ENCODE measurements at places on chromosomes 12 and 14. TPM values are rescaled to one million over a fixed set of nuclear protein-coding genes. Genes with fewer than 3 reads are reported as not detected.

DNA sequence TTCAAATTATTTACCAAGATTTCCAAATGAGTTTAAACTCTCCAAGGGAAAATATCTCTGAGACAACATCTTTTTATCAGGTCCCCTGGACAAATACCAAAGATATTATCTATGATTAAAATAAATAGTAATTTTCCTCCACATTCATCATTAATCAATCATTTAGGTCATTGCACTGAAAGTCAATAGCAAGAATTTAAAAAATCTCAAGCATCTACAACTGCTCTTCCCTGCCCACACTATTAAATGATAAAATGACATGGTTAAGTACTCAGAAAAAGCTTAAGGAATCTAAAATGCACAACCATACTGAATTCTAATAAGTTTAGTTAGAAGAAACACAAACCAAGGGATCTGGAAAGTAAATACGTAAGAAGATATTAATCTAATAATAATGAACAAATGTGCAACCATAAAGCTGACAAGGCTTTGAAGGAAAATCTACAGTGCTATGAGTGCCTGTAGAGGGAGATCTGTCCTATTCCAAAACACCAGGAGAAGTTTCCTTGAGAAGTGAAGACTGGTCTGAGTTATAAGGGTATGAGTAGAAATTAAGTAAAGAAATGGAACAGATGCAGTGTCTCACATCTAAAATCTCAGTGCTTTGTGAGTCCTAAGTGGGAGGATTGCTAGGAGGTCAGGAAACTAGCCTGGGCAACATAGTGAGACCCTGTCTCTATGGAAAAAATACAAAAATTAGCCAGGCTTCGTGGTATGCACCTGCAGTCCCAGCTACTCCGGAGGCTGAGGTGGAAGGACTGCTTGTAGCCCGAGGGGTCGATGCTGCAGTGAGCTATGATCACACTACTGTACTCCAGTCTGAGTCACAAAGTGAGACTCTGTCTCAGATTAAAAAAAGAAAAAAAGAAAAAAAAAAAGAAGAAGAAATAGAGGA lies 19.2 kb downstream of the INTS13 start:
- no peaks in the 10 kb centered on the region for H3K4me1 ChIP-seq
- no peak for DNase-seq
- no peak overlapping the region for H3K27ac ChIP-seq

DNA sequence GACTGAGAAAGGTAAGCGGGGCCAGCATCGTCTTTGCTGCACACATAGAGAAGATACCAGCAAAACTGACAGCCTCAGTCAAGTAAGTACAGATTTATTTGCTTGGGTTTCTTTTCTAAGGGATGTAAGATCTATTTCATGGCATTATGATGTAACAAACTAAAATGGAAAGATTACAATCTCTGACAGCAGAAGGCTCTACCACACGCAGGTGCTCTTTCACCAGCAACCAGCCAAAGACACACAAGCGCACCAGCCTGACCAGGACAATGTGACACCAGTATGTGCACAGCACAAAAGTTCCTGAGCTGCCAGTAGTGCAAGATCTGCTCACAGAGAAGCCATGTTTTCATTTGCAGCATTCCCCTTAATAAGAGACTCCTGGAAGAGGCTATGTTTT lies 311.1 kb downstream of the MED13L start:
- no peak overlapping the region for H3K27ac ChIP-seq
- H3K27me3 ChIP-seq: no peaks in the 10 kb centered on the region
- peaks cover 9% of the 10 kb centered on the region for H3K36me3 ChIP-seq
- H3K4me1 ChIP-seq: no peaks in the 10 kb centered on the region
- no peak for DNase-seq

- no peak for DNase-seq
- no peaks in the 10 kb centered on the region for H3K27me3 ChIP-seq
- H3K4me3 ChIP-seq: no peak overlapping the region
- H3K36me3 ChIP-seq: no peaks in the 10 kb centered on the region
Measured at GRCh38 chr12:81224626-81225025, 146.7 kb downstream of the ACSS3 start.

GRCh38 chr12:12561371-12562015 lies 1.2 kb downstream of the DUSP16 start:
- no peaks in the 10 kb centered on the region for H3K27me3 ChIP-seq
- DNase-seq: no peak
- peak overlapping the region; percentile 62 for H3K4me3 ChIP-seq
- H3K36me3 ChIP-seq: no peaks in the 10 kb centered on the region

- no peaks in the 10 kb centered on the region for H3K4me1 ChIP-seq
- H3K27me3 ChIP-seq: no peaks in the 10 kb centered on the region
- H3K36me3 ChIP-seq: no peaks in the 10 kb centered on the region
- no peak overlapping the region for H3K27ac ChIP-seq
- H3K4me3 ChIP-seq: no peak overlapping the region
Measured at GRCh38 chr14:104290058-104290667, 151.8 kb downstream of the KIF26A start.

- H3K27me3 ChIP-seq: no peaks in the 10 kb centered on the region
- no peaks in the 10 kb centered on the region for H3K36me3 ChIP-seq
- no peak for DNase-seq
- H3K4me3 ChIP-seq: no peak overlapping the region
Measured at GRCh38 chr12:90987520-90987919, 17.3 kb downstream of the EPYC start.

DNA sequence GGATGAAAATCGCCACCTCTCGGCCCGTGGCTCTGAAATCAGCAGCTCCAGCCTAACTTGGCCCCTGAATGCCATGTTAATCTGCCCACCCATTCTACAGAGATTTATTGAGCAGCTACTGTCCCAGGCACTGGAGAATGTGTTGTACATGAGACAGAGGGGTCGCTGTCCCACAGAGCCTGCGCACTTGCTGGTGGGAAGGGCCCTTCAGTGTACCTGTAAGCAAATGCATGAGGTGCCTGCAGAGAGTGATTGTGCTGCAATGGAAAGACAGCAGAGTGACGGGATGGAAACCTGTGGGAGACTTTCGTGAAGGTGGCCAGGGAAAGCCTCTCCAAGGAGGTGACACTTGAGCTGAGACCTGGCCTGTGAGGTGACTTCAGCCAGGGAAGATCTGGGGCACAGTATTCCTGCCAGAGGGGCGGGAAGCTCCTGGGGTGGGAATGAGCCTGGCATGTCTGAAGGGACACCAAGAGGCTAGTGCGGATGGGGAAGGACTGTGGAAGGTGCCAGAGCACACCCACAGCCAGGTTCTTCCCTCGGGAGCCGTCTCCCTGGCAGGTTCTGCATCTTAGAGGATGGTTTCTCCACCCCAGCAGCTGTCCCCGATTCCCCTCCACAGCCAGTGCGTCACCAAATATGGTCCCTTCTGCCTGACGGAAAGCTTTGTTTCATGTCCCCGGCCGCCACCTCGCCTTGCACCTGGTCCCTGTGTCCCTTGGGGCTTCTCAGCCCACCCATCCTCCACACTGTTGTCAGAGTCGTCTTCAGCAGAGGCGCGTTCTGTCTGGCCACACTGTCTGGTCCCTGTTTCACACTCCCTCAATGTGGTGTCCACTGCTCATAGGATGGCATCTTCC lies 8.7 kb downstream of the SMIM41 start:
- H3K27ac ChIP-seq: no peak overlapping the region
- no peaks in the 10 kb centered on the region for H3K27me3 ChIP-seq
- no peak overlapping the region for H3K4me3 ChIP-seq
- H3K4me1 ChIP-seq: no peaks in the 10 kb centered on the region

DNA sequence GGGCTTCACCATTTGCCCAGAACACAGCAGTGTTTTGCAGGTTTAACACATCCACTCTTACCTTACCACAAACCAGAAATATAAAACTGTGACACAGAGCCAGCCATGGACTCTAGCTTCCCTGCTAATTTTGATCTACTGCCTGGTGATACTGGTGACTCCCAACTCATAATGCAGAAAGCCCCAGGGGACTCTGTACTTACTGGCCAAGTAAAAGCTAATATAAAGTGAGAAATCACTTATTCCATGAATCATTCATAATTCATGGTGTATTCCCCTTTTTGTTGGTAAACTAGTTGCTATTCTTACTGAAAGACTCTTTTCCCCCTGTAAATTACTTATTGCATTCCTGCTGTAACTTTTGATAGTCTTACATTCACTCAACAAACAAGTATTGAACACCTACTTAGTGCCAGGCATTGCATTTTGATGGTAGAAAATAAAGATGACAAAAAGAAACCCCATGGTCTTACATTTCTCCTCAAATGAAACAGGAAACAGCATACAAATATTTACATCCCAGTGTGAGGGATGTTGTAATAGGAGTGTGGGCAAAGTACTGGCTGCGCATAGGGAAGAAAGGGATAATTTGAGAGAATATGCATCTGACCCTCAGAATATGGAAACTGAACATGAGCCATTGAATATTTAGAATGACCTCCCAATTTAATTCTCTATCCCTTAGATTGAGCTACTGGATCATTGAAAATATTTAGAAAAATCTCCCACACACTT lies 279.6 kb downstream of the PDZRN4 start:
- H3K4me3 ChIP-seq: no peak overlapping the region
- no peaks in the 10 kb centered on the region for H3K27me3 ChIP-seq
- no peak for DNase-seq
- H3K36me3 ChIP-seq: no peaks in the 10 kb centered on the region
- no peaks in the 10 kb centered on the region for H3K4me1 ChIP-seq

DNA sequence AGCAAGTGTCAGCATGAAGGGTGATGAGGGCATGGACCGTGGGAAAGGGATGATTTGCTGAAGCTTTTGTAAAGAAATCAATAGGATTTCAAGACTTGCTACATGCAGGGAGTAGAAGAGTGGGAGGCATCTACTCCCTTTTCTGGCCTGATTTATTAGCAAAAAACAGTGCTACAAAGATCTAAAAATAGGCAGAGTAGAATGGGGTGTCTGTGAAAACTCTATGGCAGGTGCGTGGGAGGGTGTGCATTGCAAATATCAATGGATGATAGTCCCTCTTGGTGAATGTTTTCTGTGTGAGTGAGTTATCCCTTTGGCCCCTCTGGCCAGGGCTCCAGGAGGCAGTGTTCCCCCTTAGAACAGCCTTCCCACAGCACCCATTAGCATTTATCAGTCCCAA lies 139.0 kb downstream of the SMOC1 start:
- H3K36me3 ChIP-seq: no peaks in the 10 kb centered on the region
- DNase-seq: no peak
- H3K27ac ChIP-seq: no peak overlapping the region
- no peaks in the 10 kb centered on the region for H3K4me1 ChIP-seq

DNA sequence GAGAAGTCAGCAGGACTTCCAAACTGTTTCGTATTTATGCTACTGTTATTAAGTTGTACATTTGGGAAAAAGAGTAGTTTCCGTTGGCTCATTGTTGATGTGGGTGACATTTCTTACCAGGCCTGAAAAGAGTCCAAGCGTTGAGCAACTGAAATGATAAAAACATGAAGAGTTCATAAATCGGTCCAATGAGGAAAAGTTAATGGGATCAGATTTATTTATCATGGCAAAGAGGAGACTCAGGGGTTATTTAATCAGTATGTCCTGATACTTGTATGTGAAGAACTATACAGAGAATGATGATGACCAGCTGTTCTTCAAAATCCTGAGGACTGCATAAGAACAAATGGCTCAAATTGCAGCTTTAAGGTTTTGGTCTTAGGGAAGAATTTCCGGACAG lies 7.7 kb downstream of the VRK1 start:
- H3K4me1 ChIP-seq: no peaks in the 10 kb centered on the region

DNA sequence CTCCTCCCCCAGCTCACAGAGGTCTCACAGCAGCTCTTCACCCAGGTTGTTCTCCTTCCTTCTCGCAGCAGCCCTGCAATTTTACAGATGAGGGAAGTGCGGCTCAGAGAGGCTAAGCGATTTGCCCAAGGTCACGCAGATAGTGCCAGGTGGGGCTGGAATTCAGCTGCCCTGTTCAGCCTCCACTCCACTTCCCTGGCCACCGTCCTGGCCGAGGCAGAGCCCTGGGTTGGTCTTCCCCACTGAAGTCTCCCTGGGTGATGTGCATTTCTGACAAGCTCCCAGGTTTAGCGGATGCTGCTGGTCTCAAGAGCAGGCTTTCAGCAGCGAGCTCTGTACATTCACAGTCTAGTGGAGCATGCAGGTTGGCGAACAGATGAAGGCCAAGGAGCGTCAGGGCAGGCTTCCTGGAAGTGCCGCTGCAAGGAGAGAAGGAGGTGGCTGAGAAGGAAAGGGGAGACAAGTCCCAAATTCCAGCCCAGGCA lies 28.9 kb upstream of the EML1 start:
- DNase-seq: no peak
- no peaks in the 10 kb centered on the region for H3K4me1 ChIP-seq
- no peak overlapping the region for H3K4me3 ChIP-seq
- no peaks in the 10 kb centered on the region for H3K36me3 ChIP-seq

The CCDC177 gene
- not detected for total RNA-seq

The SERPINA12 gene
- not detected for total RNA-seq

The SFSWAP gene
- total RNA-seq: 98.4 TPM

The SOAT2 gene
- total RNA-seq: 0.56 TPM

The PRIMA1 gene
- not detected for total RNA-seq
